ENCODE measurements at places on chromosomes 16 and 17.

- peak; percentile 90 for DNase-seq
Measured at GRCh38 chr16:84836234-84836647, 16.5 kb downstream of the CRISPLD2 start.

DNA sequence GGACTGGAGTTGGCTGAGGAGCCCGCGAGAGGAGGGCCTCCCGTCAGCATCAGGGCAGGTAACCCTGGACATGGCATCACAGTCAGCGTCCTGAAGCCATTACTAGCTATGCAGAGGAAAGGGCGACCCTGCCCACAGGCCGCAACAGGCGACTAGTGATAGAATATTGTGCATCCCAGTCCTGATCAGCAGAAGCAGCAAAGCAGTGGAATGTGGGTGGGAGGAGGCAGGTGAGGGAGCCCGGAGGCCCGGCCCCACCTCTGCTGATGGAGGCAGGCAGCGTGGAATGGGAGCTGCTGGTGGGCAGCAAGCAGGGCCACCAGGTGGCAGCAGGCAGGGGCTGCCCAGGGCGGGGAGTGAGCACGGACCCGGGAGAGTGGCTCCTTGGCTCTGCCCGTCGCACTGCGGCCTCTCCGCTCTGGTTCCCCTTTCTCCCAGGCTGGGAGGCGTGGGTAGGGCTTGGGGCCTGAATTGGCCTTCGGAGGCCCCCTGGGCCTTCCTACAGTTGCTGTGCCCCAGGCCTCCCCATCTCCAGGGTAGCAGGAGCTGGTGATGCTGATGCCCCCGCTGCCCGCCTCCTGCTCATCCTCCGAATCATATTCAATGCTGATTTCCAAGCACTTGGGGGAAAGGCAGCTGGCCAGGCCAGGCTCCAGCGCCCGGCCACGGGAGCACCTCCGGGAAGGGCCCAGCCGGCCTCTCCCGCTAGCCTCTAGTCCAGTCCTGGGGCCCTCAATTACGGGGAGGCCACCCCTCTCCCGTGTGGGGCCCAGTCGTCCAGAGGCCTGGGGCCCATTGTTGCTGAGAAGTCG is 20.2 kb downstream of the TSPOAP1 start:
- DNase-seq = no peak

DNA sequence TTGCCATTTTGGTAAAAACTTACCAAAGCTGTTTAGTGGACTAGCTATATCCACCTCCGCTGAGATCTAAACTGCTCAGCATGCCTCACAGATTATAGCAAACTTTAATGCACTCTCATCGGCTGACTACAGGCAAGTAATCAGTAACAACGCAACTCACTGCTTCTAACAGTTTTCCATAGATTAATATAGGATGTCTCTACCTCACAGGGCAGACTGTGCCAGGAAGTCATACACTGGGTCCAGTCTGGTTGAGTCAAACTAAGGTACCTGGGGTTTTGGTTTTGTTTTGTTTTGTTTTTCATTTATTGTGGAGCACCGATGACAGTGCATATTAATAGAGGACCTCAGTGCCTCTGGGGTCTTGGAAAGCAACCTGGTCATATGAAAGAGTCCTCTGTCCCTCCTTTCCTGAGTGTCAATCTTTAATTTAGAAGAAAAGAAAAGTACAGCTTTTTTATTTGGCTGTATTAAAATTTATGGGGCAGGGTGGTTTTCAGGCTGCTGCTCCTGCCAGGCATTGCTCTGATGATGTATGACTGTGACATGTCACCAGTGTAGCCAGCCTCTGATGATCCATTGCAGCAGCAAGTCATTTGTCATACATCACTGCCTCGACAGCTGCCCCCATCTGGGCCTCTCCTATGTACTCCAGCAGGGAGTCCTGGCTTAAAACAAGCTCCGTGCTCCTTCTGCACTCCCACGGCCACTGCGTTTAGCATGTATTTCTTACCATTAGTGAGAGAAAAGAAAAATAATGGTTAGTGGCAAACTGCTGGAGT is 854.1 kb downstream of the KCNJ2 start:
- no peak for DNase-seq

GRCh38 chr16:7871371-7871770 is 538.7 kb downstream of the RBFOX1 start:
- DNase-seq = no peak

- no peak for DNase-seq
Measured at GRCh38 chr17:62720126-62720850, 87.8 kb downstream of the MARCHF10 start.

GRCh38 chr16:58699151-58699550 is 14.6 kb upstream of the SLC38A7 start:
- DNase-seq = no peak

DNA sequence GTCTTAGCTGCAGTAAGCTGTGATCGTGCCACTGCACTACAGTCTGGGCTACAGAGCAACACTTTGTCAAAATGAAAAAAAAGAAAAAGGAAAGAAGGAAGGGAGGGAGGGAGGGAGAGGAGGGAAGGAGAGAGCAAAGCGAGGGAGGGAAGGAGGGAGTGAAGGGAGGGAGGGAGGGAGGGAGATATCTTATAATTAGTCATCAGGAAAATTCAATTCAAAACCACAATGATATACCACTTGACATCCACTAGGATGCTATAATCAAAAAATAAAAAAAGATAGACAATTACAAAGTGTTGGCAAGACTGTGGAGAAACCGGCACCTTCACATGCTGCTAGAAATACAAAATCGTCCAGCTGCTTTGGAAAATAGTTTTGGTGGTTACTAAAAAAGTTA is 93.8 kb downstream of the CDC27 start:
- no peak for DNase-seq

DNA sequence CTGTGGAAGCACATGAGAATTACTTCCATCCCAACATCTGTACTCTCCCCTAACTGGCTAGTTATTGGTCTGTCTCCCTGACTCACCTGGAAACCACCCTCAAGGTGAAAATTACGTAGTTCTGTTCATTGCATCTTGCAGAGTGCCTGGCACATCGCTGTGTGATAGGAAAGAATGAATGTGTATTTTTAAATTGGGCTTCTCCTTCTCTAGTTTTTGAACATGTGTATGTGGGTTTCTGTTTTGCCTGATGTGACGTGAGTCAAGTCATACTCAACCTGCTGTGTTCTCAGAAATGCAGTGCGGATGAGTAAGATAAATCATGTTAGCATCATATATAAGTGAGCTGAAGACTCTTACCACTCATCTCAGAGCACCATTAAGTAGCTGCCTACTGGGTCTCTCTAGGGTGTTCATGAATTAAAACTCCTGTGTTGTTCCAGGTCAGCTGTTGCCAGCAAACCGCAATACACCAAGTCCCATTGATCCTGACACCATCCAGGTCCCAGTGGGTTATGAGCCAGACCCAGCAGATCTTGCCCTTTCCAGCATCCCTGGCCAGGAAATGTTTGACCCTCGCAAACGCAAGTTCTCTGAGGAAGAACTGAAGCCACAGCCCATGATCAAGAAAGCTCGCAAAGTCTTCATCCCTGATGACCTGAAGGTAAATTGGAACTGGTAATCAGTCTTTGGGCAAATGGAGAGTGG is 50.2 kb downstream of the HLF start:
- no peak for DNase-seq

DNA sequence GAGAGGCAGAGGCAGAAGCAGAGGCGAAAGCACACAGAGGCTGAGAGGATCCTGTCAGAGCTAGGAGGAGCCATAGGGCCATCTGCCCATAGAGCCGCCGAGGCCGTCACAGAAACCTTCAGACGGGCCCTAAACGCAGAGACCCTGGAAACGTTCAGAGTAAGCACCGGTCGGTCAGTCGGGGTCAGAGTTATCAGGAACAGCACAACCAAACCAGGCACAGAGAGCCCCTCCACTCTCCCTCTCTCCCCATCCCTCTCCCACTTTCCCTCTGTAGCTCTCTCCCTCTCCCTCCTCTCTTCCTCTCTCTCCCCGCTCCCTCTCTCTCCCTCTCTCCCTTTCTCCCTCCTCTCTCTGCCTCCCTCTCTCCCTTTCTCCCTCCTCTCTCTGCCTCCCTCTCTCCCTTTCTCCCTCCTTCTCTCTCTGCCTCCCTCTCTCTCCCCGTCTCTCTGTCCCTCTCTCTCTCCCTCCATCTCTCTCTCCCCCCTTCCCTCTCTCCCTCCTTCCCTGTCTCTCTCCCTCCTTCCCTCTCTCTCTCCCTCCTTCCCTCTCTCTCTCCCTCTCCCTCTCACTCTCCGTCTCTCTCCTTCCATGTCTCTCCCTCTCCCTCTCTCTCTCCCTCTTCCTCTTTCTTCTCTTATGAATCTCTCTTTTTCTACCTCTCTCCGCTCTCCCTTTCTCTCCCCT is 138.9 kb downstream of the C16orf95 start:
- DNase-seq = no peak

GRCh38 chr16:49649013-49649765 is 206.7 kb downstream of the ZNF423 start:
- peak; percentile 26 for DNase-seq

GRCh38 chr17:80726558-80727408 is 182.1 kb downstream of the RPTOR start:
- no peak for DNase-seq

GRCh38 chr17:68600931-68601564 is at the start of gene FAM20A:
Gene FAM20A, minus strand, starts transcription at chr17:68601367. Its CDS starts 701 bp downstream, at chr17:68600666.
- DNase-seq = no peak

DNA sequence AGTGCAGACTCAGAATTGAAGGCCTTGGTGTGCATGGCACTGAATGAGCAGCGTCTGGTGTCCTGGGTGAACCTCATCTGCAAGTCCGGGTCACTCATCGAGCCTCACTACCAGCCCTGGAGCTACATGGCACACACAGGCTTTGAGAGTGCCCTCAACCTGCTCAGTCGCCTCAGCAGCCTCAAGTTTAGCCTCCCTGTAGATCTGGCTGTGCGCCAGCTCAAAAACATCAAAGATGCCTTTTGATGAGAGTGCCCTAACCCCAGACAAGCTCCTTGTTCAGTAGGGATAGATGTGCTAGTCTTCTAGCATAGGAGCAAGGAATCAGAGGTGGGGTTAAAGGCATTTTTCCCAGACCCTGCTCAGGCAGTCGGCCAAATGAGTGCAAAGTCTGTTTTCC is 6.7 kb upstream of the RPL27 start:
- no peak for DNase-seq

- DNase-seq = no peak
Measured at GRCh38 chr16:20348365-20349185, 3.9 kb downstream of the UMOD start.

DNA sequence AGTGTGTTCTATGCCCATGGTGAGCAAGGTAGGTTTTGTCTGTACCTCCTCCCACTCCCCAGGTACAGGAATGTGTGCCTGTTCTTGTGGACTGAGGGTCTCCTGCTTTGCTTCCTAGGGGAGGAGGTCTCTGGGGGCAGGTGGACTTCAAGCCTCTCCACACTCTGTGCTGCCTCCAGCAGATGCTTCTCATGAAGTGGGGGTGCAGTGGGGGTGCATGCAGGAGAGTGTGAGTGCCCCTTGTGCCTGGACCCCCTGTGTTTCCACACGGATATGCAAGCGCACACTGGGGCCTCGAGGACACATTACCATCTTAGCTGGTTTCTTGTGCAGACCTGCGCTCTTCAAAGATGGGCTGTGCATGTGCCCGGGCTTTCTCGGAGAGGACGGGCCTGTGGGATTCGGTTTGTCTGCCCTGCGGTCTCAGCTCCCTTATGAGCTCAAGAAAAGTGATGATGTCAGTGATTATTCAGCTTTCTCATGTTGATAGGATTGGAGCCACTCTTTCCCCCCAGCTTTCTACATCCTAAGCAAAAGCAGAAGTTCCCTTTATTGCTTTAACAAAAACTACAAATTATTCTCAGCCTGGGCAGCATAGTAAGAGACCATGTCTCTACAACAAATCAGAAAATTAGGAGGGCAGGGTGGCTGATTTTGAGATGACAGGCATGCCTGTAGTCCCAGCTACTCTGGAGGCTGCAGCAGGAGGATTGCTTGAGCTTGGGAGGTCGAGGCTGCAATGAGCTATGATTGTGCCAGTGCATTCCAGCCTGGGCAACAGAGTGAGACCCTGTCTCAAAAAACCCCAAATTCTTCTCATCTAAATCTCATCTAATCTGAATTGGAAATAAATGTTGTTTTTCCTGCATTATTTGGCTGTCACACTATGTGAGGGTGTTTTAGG is 86.8 kb downstream of the RPTOR start:
- no peak for DNase-seq

- DNase-seq = no peak
Measured at GRCh38 chr17:37516127-37516571, 26.5 kb downstream of the DUSP14 start.

DNA sequence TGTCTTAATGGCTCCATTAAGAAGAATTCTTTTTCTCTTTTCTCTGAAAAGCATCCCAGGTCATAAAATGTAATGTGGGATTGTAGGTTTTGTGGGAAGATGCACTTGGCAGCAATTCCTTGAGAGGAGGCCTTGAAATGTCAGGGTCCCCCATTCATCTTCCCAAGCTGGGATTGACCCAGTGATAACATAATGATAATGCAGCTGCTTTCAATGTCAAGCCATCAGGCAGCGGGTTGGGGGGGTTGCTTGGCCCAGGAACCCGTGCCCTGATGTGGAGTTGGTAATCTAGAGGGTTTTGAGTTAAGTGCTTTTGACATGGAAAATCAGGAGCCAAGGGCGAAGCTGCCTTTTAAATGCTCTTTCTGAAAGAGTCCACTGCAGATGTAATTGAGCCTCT is 484.0 kb downstream of the WWOX start:
- DNase-seq = no peak

- DNase-seq = no peak
Measured at GRCh38 chr17:58344047-58344790, 7.8 kb downstream of the SUPT4H1 start.

GRCh38 chr17:81397314-81398175 is 2.3 kb downstream of the BAHCC1 start:
- DNase-seq = peak; percentile 47

- no peak for DNase-seq
Measured at GRCh38 chr17:39014044-39014794, 47.0 kb upstream of the FBXO47 start.

DNA sequence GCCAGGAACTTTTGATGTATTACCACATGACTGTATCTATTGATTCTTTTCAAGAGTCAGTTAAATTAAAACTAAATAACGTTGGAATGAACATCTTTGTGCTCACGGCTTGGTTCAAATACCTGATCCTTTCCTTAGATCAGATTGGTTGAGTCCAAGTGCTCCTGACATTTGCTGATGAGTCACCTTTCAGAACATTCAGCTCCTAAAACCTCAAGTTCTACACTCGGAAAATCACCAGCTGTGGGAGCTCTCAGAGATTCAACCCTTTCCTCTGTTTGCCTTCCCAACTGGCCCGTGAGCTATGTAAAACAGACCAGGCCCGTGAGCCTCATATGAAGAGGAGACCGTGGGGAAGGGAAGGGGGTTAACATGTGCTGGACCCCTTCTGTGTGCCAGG is 68.1 kb downstream of the RTN4RL1 start:
- DNase-seq = no peak

- no peak for DNase-seq
Measured at GRCh38 chr17:81927152-81927652, 333 bp downstream of the MAFG start.

Measured in T1000 (cell line).